Stimulated activated CD8-positive, alpha-beta memory T cell treated with anti-CD3 and anti-CD28 coated beads, Interleukin-4, amount 100 ng/mL, for 1 hour (primary cell): ENCODE measurements at places on chromosomes 2 and 18.
A peak's percentile ranks its signal among the peaks of the same experiment; 100 is the strongest.

DNA sequence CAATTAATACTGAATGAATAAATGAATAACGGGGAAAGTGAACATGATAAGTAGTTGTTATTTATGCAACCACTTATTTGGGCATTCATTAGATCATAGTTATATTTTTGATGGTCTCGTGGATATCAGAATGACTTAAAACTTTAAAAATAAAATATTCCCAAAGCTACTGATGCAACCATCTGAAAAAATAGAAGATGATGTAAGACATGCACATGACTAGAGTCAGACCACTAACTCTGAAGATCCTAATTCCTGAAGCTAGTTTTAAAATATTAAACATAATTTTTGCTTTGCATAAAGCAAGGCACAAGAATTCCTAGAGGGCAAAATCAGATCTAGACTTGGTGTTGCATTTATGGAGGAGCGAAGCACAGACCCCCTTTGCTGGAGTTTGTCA is 616.1 kb downstream of the IRS1 start:
- DNase-seq: no peak

DNA sequence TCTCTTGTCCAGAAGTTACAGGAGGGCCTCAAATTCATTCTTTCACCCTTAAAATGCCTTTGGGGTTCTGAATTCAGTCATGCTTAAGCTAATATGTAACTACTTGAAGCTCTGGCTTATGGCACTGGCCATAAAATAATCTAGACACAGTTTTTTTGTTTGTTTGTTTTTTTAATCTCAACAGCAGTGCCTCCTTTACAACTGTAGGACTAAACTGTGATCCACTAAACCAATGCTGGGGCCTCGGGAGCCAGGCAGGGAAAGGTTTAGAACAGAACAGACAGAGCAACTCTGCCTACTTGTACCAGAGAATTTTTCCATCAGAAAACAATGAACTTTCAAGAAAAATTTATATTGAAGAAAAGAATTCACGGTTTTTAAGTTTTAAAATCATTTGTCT is 1.7 kb downstream of the STAM2 start:
- DNase-seq: no peak

DNA sequence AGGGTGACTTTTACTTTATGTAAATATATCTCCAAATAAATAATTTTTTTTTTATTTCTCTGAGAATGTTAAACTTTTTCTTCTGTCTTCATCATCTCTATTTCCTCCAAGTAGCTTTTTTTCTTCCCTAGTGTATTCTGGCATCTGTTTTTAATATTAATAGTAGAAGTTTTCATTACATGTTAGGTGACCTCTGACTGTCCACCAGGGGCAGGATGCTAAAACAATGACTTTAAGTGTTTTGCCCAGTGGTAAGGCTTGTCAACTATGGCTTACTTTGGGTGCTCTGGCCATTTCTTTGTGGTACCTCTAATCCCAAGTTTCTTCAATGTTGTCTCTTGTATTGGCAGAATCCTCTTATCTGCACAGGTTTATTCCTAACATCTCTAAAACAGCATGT is 127.1 kb downstream of the SRBD1 start:
- DNase-seq: no peak

DNA sequence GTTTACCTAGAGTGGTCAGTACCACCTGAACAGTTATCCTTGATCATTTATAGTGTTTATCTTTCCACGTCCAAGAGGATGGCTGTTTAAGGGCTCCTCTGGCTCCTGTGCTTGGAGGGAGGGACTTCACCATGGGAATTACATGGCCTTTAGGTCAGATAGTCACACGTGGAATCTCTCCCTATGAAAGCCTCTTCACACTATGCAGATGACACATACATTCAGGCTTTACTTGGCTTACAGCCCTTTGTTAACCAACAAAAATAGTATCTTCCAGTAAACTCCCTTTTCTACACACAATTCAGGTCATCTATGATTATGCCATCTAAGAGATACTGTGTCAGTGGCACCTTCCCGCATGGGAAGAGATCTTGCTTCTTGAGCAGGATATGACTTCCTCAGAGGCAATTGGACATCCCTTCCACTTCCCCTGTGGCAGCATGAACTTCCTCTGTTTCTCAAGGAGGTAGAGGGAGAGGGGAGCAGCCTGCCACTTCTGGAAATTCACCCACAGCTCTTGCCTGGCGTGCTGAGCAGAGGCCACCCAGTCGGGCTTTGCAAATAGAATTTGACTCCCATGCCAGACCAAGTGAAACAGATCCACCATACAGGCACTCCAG is 53.5 kb downstream of the COLEC12 start:
- DNase-seq: no peak

GRCh38 chr2:236857246-236857645 is 228.4 kb upstream of the COPS8 start:
- no peak for DNase-seq

- no peak for DNase-seq
Observed at GRCh38 chr2:20623241-20623640, 27.7 kb downstream of the HS1BP3 start.

GRCh38 chr2:230443541-230443940 is 27.5 kb downstream of the SP100 start:
- DNase-seq: no peak

- no peak for DNase-seq
Observed at GRCh38 chr2:99444222-99444621, 45.6 kb downstream of the REV1 start.

DNA sequence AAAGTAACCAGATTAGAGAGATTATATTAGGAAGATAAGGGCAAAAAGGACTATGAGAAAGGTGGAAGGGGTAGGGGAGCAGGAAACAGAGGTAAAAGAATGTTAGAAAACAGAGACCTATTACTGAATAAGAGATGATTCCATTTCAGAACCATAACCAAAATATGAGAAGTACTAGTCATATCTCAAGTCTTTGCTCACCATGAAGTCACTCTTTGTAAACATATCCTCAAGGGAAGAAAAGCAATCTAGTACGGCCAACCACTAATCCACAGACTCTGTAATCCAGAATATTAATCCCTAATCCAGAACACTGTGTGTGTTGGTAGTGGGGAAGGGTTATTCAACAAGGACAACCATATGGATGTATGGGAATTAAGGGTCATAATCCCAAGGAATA is 92.0 kb downstream of the CDCA7 start:
- no peak for DNase-seq

GRCh38 chr18:63788447-63789096 is 13.4 kb downstream of the SERPINB7 start:
- peak; percentile 21 for DNase-seq

- peak; percentile 17 for DNase-seq
Observed at GRCh38 chr2:223970343-223971128, 13.3 kb downstream of the MRPL44 start.

- DNase-seq: no peak
Observed at GRCh38 chr2:16816016-16816415, 150.4 kb upstream of the CYRIA start.

GRCh38 chr2:68155618-68156017 is 2.1 kb upstream of the PNO1 start:
- DNase-seq: no peak

GRCh38 chr2:63124850-63125249 is 74.2 kb downstream of the OTX1 start:
- DNase-seq: no peak

DNA sequence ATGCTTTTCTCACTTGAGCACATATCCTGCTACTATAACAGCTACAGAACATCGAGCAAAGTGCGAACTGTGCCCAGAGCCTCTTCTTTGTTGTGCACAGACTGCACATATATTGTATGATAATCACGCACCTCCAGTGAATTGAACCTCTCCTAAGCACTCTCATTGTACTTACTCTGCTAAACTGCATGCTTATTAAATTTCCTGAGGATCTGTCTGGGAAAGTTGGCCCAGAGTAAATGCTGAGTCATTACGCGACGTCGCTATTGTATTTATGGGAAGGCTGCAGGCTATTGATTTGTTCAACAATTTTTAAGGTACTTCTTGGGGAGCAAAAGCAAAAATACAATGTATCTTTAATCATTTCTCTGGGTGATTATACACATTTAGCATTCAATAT is 399.6 kb upstream of the DSEL start:
- DNase-seq: no peak

DNA sequence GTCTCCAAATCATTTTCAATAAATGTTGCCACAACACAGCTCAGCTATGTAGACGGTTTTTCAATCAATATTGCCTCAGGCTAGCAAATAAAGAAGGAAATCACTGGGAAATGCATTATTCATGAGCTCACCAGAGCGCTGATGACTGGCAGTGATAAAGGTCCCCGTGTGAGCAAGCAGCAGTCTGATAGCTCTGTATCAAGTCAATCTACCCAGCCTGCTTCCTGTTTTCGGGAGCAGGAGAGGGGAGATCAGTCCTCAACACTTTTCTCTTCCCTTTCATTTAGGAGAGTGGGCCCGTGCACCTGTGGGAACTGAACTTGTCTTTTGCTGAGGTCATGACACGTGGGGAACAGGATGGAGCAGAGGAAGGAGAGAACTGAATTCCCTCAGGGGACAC is 253.9 kb upstream of the SIX2 start:
- DNase-seq: no peak

- DNase-seq: no peak
Observed at GRCh38 chr18:37787452-37787851, 221.9 kb upstream of the CELF4 start.

- no peak for DNase-seq
Observed at GRCh38 chr2:95274291-95275150, at the start of gene PROM2. PROM2 (plus strand) TSS chr2:95274449; CDS start chr2:95274586, 137 bp downstream.

DNA sequence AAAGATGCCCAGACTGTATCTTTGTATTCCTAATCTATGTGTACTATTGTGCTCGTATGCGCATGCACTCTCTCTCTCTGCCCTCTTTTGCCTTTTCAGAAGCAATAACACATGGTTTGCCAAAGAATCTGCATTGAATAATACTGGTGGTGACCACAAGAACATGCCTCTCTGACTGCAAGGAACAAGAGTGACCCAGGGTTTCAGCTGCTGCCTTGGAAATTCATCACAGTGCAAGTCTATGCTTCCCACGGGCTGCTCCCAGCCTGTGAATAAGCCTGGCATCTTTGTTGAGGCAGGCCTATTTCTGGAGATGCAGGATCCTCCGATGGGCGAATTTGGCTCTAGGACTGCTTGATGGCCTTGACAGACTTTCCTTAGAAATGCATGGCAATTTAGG is 689.4 kb upstream of the FANCL start:
- no peak for DNase-seq

DNA sequence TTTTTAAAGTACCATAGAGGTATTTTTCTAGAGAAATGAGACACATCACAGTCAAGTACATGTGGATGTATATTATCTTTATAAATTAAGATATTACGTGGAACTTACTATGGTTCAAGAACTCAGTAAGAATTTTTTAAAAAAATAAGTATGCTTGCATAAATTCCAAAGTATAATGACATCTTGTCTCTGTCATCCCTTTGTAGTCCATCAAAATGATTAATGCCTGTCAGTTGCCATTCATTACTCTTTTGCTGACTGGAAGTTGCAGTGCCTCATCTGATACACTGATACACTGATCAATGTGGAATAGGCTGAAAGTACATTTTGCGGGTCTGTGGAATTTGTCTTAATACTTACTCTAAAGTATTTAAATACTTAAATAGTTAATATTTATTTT is 177.2 kb downstream of the GALNT13 start:
- DNase-seq: no peak

DNA sequence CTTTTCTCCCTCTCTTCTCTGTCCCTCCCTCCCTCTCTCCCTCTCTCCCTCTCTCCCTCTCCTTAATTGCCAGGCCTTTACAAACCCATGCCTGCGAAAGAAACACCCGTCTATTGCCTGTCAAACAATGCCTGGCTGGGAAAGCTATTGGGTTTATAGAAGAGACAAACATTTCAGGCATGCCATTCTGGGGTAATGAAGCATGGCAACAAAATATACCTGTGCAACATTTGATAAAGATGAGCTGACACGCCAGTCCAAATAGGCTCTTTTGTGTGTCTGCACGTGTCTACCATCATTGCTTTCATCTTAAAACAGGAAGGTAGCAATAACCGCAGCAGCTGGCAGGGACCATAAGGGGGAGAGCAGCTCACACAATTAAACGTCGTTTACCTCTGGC is 282.1 kb downstream of the ZNF516 start:
- no peak for DNase-seq

GRCh38 chr2:227942021-227942420 is 70.6 kb downstream of the DAW1 start:
- DNase-seq: no peak

- DNase-seq: no peak
Observed at GRCh38 chr2:239495791-239496233, 95.0 kb upstream of the HDAC4 start.

DNA sequence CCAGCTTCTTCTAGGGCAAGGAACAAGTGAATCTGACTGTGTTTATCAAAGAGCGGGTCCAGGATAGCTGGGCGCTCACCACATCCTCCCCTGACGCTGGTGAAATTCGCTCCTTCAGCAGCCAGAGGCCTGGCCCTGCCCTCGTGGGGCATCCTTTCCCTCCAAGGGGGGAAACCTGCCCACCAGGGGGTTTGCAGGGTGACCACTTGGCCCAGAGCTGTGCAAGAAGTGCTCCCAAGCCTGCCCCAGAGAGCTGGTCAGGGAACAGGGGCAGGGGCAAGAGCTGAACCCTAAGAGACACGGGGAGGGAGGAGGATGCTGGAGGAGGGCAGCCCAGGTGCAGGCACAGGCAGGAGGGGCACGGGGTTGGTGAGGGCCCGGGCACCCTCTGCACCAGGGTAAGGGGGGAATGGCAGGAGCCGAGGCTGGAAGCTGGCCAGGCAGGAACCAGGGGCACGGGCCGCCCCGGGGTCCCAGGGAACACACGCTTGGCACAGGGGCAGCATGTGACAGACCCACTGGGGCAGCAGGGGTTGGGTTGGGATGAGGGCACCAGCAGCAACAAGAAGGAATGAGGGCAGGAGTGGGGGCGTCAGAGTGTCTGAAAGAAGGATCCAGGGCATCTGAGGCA is 2.8 kb upstream of the GPR55 start:
- DNase-seq: no peak

DNA sequence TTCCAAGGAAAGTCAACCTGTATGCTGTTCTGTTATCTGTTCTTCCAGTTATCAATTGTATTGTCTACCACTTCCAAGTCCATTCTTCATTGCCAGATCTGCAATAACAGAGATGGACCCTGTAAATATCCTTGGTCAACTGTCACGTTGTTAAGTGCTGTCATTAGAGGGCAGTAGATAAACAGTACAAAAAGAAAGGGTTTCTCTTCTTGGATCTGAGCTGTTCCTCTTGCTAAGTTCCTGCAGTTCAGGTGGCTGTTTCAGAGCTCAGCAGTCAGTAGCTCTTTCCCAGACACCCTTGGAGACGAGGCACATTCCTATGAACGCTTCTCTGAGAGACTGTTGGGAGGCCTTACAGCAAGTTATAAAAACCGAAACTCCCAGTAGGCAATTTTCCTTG is 957.1 kb upstream of the CHAC2 start:
- DNase-seq: no peak

GRCh38 chr2:173553593-173553992 is 198.9 kb downstream of the CDCA7 start:
- no peak for DNase-seq

GRCh38 chr18:48622911-48623431 is 84.1 kb downstream of the CTIF start:
- no peak for DNase-seq

- DNase-seq: no peak
Observed at GRCh38 chr2:113054066-113054465, 1.4 kb upstream of the IL36B start.
